Motor neuron (in vitro differentiated cells): ENCODE measurements at places on chromosomes 11 and 22. TPM values are rescaled to one million over a fixed set of nuclear protein-coding genes. Genes with fewer than 3 reads are reported as not detected.

Gene ASCL2
- total RNA-seq = 0.14 TPM in 1 of 2 replicates, not detected in the other

Gene OR10A2
- 0.68 and 0.94 TPM in 2 replicates for total RNA-seq

Gene CCDC90B
- 99.7 and 104 TPM in 2 replicates for total RNA-seq

Gene MGAT3
- 19.3 and 19.7 TPM in 2 replicates for total RNA-seq

Gene SHANK2
- 11.5 and 15.6 TPM in 2 replicates for total RNA-seq

Gene UCP3
- total RNA-seq = 1.5 and 2.6 TPM in 2 replicates

Gene CHRM1
- total RNA-seq = 0.81 and 1.2 TPM in 2 replicates

Gene MUC15
- 0.10 TPM in 1 of 2 replicates, not detected in the other for total RNA-seq

DNA sequence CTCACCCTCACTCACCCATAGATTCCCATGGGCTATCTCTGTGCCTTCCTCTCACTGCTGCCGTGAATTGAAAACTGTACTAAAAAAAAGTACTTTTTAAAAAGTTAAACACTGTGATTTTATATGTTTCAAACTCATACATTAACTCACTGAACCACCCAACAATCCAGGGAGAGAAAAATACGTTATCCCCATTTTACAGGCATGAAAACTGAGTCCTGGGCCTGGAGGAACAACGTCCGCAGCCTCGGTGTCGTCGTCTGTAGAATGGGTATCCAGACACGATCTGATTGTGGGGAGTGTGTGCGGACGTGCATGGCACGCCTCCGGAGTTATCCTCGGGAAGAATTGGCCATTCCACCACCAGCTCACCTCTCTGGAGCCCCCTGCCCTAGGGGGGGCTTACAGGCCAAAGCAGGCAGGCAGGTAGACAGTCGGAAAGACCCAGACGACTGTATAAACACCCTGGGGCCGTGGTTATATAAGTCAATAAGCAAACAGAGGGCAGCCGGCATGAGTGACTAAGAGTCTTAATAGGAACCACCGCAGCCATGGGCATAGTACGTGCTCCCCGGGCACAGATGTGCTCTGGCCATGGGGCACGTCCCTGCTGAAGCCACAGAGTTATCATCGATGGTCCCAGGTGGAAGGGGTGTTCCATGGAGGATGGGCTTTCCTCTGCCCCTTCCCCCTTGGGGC lies 7.1 kb upstream of the PDGFB start:
- ATAC-seq = no peak

DNA sequence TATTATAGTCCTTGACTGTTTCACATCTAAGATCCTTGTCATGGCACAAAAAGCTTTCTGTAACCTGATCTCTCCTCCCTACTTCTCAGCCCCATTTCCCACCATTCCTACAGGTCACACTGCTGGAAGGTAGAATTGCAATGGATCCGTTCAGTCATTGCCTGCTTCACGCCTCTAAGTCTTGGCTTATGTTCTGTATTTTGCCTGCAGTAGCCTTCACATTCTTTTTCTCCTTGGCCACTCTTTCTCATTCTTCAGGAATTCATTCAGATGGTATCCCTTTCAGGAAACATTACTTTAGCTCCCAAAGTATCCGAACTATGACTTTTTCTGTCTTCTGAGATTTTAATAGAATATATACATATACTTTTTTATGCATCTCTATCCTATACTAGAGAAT lies 731.5 kb downstream of the NTM start:
- ATAC-seq = no peak

DNA sequence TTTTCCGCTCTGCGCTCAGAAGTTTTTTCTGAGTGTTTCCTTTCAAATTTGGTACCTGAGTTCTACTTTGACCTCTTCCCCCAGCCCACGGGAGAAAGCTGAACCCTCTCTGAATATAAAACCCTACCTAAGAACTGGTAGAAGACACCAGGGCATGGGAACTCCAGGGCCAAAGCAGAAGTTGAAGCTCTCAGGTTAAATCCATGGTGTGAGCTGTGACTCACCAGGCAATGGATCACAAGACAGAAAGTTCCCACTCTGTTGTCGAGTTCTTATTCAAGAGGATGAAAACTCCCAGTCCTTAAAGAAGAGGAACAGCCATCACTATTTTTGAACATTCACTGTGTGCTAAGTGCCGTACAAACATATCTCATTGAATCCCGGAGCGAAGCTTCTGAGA lies 8.9 kb downstream of the TMEM218 start:
- ATAC-seq = no peak

GRCh38 chr22:19604711-19605268 lies 80.6 kb upstream of the CLDN5 start:
- no peak for ATAC-seq

DNA sequence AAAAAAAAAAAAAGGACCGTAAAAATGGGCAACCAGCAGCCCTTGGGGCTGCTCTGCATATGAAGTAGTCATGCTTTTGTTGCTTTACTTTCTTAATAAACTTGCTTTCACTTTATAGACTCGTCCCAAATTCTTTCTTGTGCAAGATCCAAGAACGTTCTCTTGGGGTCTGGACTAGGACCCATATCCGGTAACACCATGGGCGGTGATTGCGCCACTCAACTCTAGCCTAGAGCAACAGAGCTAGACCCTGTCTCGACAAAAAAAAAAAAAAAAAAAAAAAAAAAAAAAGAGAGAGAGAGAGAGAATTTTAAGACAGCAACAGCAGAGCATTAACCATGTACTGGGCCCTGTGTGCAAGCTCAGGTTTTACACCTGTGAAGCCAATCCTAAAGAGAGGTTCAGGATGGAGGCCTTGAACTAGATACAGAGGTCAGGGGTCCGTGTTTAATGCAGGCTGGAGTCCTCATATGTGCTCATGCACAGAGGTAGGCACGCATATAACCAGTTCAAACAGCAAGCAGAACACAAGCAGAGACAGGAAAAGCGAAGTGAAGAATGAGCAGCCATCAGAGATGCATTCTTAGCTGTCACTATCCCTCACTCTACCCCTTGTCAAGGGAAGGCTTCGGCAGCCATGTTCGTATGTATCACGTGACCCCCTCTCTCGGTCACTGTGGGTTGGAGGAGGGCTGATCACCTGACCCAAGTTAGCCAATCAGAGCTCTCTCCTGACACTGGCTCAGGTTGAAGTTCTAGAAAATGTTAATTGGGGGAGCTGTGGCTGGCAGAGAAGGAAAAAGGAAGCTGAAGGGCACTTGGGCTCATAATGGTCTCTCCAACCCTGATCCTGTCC lies 16.7 kb upstream of the SYT12 start:
- no peak for ATAC-seq

DNA sequence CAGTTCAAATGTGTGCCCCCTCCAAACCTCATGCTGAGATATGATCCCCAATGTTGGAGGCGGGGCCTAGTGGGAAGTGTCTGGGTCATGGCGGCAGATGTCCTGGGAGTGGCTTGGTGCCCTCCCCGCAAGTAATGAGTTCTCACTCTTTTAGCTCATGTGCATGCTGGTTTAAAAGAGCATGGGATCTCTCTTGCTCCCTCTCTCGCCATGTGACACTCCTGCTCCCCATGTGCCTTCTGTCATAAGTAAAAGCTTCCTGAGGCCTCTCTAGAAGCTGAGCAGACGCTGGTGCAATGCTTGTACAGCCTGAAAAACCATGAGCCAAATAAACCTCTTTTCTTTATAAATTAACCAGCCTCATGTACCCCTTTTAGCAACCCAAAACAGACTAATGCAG lies 98.8 kb downstream of the SGSM3 start:
- no peak for ATAC-seq

DNA sequence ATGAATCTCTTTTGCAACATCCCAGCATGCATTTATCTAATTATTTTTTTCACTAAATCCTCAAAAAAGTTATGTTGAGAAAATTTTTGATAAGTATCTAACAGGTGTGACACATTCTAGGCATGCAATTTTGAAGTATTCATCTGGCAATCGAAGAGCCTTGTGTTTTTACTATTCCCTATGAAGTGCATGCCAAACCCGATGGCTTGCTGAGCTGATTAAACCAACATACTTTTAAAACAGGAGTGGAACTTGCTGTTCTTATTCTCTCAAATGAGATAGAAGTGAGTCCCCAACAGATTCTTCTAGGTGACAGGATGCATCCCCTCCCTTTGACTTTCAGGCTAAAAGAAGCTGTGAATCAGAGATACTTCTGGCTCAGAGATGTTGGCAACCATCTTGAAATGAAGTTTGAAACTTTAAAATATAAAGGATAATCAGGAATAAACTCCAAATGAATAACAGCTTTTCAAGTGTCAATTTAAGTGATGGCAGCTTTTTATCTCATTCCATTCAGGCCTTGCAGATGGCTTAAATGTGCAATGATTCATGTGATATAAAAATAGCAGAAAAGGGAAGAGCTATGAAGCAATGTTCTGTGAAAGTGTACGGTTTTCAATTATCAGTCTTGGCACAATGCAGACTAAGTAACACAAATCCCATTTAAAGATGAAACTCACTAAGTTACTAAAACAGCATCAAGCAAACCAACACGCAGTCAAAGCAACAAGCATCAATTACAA lies 67.7 kb downstream of the APOL5 start:
- no peak for ATAC-seq

DNA sequence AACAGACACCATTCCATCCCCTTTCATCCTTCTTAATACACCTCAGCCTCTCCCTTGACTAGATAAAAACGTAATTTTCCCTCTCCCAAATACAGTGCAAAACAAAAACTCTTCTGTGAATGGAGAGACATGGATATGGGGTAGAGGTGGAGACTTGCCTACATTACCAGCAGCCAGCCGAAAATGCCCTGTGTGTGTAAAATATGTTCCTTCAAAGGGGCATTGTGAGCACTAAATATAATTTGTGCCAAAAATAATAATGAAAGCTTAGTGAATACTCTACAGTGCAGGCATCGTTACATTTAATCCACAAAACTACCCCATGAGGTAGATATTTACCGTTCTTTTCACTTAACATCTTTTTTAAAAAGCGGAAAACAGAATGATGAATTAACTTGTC lies 1.0 kb upstream of the TRIM44 start:
- ATAC-seq = no peak

DNA sequence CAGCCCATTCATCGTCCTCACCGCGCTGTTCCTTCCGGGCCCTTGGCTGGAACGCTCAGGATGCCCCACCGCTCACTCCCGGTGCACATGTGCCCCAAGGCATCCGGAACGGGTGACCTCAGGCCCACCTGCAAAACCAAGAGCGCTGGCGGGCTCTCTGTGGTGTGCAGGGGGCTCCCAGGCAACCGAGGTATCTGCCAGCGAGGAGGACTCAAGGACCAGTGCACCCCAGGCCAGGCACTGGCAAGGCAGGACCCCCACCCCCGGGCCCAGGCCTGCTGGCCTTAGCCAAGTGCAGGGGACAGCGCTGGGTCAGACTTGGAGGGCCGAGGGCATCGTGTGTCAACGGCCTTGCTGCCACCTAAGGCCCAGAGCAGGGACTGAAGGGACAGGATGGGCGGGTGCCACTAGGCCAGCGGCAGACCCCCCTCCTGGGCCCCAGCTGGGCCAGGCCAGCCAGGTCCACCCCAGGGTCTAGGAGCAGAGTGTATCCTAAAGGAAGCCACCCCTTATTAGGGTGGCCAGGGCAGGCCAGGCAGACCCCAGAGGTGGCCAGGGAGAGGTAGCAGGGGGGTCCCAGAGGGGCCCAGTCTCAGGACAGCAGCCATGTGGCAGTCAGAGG lies 8.5 kb downstream of the TNNT3 start:
- ATAC-seq = no peak

DNA sequence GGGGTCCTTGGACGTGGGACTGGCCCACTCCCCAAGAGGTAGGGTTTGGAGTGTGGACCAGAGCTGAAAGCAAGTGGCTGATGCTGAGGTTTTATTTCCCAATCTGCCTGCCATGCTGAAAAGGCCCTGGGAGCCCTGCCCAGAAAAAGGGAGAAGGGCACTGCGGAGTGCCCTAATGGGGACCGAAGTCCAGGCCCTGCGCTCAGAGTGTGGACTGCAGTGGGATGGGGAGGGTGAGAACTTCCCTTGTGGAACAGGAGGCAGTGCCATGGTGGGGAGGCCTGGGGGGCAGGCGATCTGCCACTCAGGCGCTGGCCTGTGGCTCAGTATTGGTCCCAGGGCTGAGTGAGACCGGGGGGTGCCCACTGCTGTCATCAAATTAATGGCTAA lies 4.3 kb downstream of the GPR152 start:
- ATAC-seq = no peak

DNA sequence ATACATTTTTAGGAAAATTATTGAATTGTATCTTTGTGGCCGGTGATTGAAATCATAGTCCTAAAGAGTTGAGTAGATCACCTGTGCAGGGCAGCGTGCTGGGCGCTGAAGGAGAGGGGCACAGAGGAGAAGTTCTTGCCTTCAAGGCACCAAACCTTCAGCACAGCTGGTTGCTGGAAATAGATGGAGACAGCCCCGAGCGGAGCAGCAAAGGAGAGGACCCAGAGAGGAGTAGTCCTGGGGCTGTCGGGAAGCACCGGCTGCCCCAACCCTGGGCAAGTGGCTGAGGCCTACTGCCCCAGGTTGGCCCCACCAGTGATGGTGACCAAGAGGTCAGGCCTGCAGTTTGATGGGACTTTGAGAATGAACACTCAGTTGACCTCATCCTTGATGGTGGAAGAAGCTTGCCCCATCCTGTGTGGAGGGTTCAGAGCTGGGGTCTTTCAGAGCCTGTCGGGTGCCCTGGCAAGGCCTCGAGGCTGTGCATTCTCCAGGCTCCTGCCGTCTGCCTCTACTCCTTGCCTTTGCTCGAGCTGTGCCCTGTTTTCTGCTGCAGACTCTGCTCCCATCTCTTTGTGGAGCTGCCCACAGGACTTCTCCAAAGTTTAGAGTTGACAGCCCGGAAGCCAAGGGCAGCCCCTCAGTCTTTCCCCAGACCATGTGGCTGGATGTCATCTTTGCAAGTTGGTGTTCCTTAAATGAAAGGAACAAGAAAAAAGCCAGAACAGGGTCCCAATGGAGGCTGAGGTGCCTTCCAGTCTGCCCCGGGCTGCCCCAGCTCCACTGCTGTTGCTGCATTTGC lies 285.1 kb downstream of the TBC1D22A start:
- no peak for ATAC-seq

GRCh38 chr11:70810681-70811080 lies 412.4 kb downstream of the CTTN start:
- no peak for ATAC-seq

DNA sequence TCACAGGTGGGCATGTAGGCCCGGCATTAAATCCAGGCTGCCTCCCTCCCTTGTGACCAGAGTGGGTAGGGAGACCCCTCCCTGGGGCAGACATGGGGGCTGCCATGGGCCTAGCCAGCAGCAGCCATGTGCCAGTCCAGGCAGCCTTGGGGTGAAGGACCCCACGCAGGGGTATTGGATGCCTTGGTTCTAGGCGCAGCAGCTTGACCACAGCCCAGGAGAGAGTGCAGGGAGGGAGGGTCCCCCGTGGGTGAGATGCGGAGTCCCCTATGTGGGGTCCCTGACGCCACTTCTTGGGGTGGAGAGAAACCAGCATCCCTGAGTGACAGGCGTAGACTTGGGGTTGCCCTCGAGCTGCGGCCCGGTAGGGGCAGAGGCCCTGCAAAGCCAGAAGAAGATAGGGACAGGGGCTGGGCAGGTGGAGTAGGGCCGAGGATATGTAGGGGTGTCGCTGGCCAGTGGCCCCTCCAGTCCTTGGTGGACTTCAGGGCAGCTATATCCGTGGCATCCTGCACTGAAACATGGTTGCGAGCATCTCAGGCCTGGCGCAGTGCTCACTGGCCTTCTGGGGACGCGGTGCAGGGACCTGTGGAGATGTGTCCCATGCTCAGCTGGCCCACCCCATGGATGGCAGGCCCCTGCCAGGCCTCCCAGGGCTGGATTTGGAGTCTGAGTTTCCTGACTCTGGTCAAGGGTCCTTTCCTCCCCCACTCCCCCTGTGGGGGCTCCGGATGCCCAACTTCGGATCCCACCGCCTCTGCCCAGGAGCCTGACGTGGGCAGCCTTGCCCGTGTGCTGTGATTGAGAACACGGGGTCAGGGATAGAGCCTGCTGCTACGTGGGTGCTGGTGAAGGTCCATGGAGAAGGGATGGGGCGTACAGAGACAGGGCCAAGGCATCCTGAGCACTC lies 1179.8 kb downstream of the BRD1 start:
- ATAC-seq = no peak

GRCh38 chr11:122724520-122724919 lies 69.0 kb downstream of the UBASH3B start:
- no peak for ATAC-seq
